ENCODE measurements at places on chromosomes 3 and 15.

- no peak for DNase-seq
These were observed 78.5 kb downstream of the FGF7 start for GRCh38 chr15:49501586-49501985.

- no peak for DNase-seq
These were observed 49.1 kb upstream of the RAB6B start for GRCh38 chr3:133944641-133945380.

- no peak for DNase-seq
These were observed 1013.6 kb downstream of the ROBO1 start for GRCh38 chr3:78754066-78754743.

DNA sequence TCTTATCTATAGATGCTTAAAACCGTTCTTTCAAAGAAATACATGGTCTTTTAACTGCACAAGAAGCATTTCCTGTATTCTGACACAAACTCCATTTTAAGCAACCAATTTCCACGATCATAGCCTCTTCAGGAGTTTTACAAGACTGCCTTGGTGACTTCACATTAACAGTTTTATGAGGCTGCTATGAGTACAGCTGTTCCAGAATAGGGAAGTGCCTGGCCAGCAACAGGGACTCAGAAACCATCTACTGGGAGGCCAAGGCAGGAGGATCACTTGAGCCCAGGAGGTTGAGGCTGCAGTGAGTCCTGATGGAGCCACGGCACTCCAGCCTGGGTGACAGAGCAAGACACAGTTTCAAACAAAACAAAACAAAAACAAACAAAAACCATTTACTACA lies 78.4 kb downstream of the B3GNT5 start:
- no peak for DNase-seq

DNA sequence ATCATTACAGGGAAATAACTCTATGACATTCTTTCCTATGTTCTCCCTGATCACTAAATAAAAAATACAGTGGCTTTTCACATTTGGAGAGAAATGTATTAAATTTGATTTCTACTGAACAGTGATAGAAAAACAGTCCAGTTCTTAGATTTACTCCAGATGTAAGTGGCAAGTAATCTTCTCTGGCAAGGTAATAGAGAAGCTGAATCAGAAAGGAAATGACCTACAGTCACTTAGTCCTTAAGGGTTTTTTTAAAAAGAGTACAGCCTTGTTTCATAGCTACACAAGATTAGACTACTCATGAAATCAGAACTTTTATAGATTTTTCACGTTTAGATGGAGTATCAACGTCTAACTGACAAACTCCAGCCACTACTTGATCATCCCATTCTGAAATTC lies 236.9 kb downstream of the CADPS start:
- DNase-seq = no peak

- DNase-seq = no peak
These were observed 6.0 kb upstream of the BFSP2 start for GRCh38 chr3:133393691-133394474.

DNA sequence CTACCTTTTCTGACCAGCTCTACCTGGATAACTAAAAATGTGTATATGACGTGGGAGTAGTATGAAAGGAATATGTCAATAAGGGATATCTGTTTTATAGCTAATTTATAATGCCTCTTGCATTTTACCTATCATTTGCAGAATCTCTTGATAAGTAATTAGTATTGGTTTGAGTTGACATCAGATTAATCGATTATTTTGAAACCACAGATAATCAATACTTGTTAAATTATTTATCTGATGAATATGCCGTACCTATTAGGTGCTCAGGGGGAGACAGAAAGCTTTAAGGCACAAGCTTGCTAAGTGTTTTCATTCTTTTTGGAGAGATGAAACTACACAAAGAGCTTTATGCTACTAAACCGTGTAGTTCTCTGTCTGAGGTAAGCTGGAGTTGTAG lies 24.3 kb downstream of the NR1D2 start:
- DNase-seq = no peak

- DNase-seq = no peak
These were observed 34.3 kb downstream of the ST6GAL1 start for GRCh38 chr3:186964616-186965015.

- DNase-seq = no peak
These were observed 5.9 kb upstream of the RBP2 start for GRCh38 chr3:139482206-139482605.

All from T-cell (primary cell).